ENCODE measurements at places on chromosomes 3 and 15. TPM values are rescaled to one million over a fixed set of nuclear protein-coding genes. Genes with fewer than 3 reads are reported as not detected.

LDHAL6B gene
- total RNA-seq, result not detected

IL20RB gene
- 0.71 TPM for total RNA-seq

KIF15 gene
- 21.7 TPM for total RNA-seq

GHRL gene
- total RNA-seq, result not detected

DNA sequence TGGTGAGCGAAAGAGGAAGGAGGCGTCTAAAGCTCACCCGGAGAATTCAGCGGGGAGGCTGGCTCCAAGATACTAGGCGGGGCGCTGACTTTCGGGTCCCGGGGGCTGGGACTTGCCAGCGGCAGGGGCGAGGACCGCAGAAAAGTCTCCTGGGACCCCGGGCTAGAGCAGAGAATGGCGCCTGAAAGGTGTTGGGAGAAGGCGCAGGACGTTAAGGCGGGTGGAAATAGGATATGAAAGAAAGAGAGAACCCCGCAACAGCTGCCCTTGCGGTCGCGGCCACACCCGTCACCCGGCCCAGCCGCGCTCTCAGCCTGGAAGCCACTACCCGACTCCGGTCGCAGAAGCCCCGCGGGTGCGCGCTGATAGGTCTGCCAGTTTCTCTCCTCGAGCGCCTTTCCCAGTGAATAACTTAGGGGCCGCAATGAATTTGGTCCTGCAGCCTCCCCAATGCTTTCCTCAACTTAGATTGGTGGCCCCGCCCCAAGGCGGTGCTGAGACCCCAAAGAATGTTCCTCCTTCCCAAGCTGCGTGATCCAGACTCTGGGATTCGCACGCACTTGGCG is 604 bp downstream of the LTK start:
- peak overlapping the region; percentile 47 for H3K27ac ChIP-seq
- peaks cover 26% of the 10 kb centered on the region for H3K4me1 ChIP-seq
- H3K4me3 ChIP-seq, result peak overlapping the region; percentile 58
- H3K27me3 ChIP-seq, result peaks cover 17% of the 10 kb centered on the region

GRCh38 chr15:94059013-94059587 is 172.3 kb upstream of the MCTP2 start:
- no peak overlapping the region for H3K4me3 ChIP-seq
- H3K27me3 ChIP-seq, result no peaks in the 10 kb centered on the region
- no peaks in the 10 kb centered on the region for H3K36me3 ChIP-seq

DNA sequence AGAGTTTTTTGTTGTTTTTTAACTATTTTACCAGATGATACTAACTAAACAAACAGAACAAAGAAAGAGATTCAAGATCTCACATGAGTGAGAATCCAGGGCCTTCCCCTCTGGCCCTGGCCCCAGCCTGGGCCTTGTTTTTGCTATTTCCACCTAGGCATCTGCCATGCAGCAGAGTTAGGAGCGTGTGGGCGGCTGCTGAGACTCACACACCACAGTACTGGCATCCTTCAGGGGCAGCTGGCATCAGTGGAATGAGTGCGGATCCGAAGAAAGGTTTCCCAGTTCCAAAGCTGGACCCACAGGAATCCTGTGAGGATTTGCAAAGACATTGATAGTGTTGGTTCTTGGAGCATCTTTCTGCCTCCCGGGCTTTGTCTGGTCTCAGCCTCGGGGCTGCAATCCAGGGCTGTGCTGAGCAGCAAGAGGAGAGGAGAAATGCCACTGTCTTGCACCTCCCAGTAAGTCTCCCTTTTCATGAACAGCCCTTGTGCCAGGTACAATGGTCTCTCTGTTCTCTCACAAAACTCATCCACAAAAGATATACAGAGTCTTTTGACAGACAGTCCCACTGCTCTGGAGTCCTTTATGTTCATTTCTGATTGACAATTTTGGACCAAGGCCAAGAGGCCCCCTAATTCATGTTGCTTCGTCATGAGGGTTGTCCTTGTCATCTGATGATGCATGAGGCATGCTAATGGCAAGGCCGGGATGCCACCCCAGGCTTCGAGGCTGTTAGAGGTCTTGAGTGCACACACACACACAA is 46.6 kb downstream of the APH1B start:
- H3K27ac ChIP-seq, result no peak overlapping the region
- no peaks in the 10 kb centered on the region for H3K36me3 ChIP-seq
- no peaks in the 10 kb centered on the region for H3K4me1 ChIP-seq
- H3K4me3 ChIP-seq, result no peak overlapping the region
- DNase-seq, result no peak
- H3K27me3 ChIP-seq, result no peaks in the 10 kb centered on the region

DNA sequence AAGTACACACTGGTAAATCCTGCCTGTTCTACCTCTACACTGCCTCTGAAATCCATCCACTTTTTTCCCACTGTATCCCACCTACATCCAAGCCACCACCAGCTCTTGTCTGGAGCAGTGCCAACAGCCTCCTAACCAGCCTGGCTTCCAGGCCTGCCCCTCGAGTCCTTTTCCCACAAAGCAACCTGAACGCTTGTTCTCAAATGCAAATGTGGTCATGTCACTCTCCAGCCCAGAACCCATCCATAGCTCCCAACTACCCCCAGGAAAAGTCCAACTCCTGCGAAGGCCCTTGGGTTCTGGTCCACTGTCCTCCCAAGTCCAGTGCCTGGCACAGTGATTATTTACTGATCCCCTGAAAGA is 83.8 kb downstream of the SEMA5B start:
- DNase-seq, result no peak
- H3K27ac ChIP-seq, result no peak overlapping the region
- no peaks in the 10 kb centered on the region for H3K36me3 ChIP-seq
- no peak overlapping the region for H3K4me3 ChIP-seq
- H3K27me3 ChIP-seq, result peaks cover 5% of the 10 kb centered on the region
- peaks cover 11% of the 10 kb centered on the region for H3K4me1 ChIP-seq

- DNase-seq, result no peak
- H3K4me3 ChIP-seq, result no peak overlapping the region
- no peaks in the 10 kb centered on the region for H3K27me3 ChIP-seq
- no peaks in the 10 kb centered on the region for H3K4me1 ChIP-seq
- no peak overlapping the region for H3K27ac ChIP-seq
- no peaks in the 10 kb centered on the region for H3K36me3 ChIP-seq
These were observed 2.8 kb upstream of the RTP2 start for GRCh38 chr3:187705164-187705563.

DNA sequence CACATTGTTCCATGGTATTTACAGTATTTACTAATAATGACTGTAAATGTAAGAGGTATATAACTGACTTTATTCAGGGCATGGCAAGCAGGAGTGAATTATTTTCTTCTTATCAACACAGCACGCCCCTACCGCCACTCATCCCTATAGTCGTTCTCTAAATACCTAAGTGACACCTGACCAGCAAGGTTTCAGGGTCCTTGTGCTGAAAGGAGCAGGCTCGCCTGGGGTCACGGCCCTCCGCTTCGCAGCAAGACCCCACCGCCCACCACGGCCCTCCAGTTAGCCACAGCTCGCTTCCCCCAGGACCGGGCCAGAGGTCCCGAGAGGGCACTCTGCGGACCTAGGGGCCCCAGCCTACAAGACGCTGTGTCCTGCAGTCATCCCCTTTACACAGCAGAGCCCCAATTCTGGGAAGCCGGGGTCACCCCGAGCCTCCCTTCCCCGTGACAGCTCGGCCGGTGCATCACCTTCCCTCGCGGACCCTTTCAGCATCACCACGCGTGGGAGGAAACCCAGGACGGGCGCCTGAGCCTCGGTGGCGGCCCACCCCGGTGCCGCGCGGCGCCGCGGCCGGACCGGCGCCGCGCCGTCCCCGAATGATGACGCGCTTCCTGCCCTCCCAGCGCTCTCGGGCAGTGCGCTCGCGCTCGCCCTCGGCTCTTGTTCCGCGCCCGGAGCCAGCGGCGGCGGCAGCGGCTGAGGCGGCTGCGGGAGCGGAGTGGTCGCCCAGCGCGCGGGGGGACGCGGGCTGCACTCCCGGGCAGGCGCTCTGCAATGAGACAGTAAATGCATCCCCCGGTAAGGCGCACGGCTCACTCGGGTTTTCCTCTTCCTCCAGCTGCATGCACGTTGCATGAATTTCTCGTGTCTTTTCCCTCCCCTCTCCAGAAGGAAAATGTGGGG is 225.1 kb upstream of the C2CD4B start:
- peak; percentile 33 for DNase-seq
- no peaks in the 10 kb centered on the region for H3K36me3 ChIP-seq
- peaks cover 14% of the 10 kb centered on the region for H3K27me3 ChIP-seq
- H3K4me3 ChIP-seq, result peak within 1 kb of the TSS; percentile 84
- H3K27ac ChIP-seq, result peak within 1 kb of the TSS; percentile 70

GRCh38 chr3:26668696-26669095 is 46.1 kb downstream of the LRRC3B start:
- no peaks in the 10 kb centered on the region for H3K4me1 ChIP-seq
- DNase-seq, result no peak
- H3K36me3 ChIP-seq, result no peaks in the 10 kb centered on the region
- H3K27ac ChIP-seq, result no peak overlapping the region

- no peak overlapping the region for H3K4me3 ChIP-seq
- H3K4me1 ChIP-seq, result no peaks in the 10 kb centered on the region
- no peak for DNase-seq
- H3K27ac ChIP-seq, result no peak overlapping the region
These were observed 61.3 kb downstream of the LRRC3B start for GRCh38 chr3:26683902-26684301.

GRCh38 chr3:185212559-185212958 is 41.3 kb downstream of the EHHADH start:
- H3K4me3 ChIP-seq, result no peak overlapping the region
- no peaks in the 10 kb centered on the region for H3K4me1 ChIP-seq
- no peak overlapping the region for H3K27ac ChIP-seq

CPN2 gene
- total RNA-seq, result not detected

IQCF5 gene
- total RNA-seq, result not detected

DNA sequence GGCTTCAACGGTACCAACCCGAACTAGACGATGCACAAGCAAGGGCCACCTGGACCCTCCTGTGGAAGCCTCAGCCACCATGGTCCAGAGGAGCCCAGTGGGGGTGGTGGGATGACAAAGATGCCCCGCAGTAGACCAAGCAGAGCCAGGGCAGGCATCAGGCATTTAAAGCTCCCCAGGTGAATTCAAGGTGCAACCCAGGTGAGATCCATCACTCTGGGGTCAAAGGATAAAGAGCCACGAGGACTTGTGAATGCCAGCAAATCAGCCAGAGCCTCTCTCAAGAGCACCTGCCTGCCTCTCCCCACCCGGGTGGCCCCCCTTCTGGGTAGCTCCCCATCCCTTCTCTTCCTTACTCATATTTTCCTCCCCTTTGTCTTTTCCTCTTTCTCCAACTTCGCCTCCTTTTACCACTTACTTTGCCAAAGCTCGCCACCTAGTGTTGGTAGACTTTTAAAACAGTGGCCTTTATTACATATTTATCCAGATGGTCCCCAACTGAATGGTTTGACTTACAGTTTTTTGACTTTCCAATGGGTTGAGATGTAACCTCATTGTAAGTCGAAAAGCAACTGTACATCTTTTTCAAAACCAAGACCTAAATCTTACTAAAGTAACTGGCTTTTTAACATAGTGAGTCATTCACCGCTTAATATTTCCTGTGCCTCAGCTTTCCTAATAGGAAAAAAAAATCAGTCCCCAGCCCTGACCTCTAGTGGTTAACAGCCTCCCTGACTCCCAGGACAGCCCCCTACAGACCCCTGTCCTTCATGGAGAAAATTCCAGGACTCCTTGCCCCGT is 18.8 kb downstream of the PLA2G4F start:
- H3K27ac ChIP-seq, result no peak overlapping the region
- no peak overlapping the region for H3K4me3 ChIP-seq
- no peak for DNase-seq
- H3K4me1 ChIP-seq, result no peaks in the 10 kb centered on the region

- H3K36me3 ChIP-seq, result no peaks in the 10 kb centered on the region
- no peak for DNase-seq
- H3K4me1 ChIP-seq, result peaks cover 40% of the 10 kb centered on the region
- no peaks in the 10 kb centered on the region for H3K27me3 ChIP-seq
- no peak overlapping the region for H3K27ac ChIP-seq
- H3K4me3 ChIP-seq, result no peak overlapping the region
These were observed 8.3 kb downstream of the ZNF710 start for GRCh38 chr15:90009301-90010022.

C3orf70 gene
- 0.07 TPM for total RNA-seq

DNA sequence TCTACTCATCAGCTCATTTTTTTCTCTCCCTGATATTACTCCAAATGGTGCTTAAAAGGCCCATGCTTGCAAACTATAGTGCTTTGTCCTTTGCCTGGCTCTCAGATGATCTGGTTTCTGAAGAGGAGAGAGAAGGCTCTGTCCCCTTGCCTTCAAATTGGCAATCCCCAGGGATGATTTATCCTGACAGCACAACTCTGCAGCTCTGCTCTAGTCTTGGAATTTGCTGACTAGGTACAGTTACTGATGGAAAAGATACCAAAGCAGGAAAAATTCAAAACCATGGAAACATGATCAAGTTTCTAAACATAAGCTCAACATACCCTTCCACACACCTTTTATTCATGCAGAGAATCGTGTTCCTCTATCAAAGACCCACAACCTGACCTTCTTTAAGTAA is 106.7 kb upstream of the CADPS start:
- no peaks in the 10 kb centered on the region for H3K4me1 ChIP-seq
- no peaks in the 10 kb centered on the region for H3K36me3 ChIP-seq
- no peak overlapping the region for H3K27ac ChIP-seq
- H3K4me3 ChIP-seq, result no peak overlapping the region
- H3K27me3 ChIP-seq, result no peaks in the 10 kb centered on the region

GOLGA6L4 gene
- 1.1 TPM for total RNA-seq

ST8SIA2 gene
- total RNA-seq, result not detected

C2CD4A gene
- total RNA-seq, result 0.13 TPM

DNA sequence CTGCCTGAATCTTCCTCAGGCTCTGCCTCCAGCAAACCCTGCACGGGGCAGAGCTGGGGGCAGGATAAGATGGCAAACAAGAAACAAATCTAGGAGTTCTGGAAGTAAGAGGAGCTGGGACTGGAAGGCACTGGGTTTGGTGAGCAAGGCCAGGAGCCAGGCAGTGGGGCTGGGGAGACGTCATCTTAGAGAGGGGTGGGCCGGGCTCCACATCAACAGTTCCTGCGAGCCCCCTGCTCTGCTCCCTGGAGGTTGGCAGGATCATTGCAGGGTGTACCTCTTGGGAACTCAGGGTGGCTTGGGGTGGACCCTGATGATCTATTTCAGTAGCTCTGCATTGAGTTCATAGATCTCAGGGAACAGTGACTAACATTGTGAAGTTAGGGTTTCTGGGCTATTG is 87.3 kb upstream of the PRR23E start:
- H3K4me3 ChIP-seq, result no peak overlapping the region
- H3K4me1 ChIP-seq, result no peaks in the 10 kb centered on the region
- H3K27ac ChIP-seq, result no peak overlapping the region
- DNase-seq, result no peak

DNA sequence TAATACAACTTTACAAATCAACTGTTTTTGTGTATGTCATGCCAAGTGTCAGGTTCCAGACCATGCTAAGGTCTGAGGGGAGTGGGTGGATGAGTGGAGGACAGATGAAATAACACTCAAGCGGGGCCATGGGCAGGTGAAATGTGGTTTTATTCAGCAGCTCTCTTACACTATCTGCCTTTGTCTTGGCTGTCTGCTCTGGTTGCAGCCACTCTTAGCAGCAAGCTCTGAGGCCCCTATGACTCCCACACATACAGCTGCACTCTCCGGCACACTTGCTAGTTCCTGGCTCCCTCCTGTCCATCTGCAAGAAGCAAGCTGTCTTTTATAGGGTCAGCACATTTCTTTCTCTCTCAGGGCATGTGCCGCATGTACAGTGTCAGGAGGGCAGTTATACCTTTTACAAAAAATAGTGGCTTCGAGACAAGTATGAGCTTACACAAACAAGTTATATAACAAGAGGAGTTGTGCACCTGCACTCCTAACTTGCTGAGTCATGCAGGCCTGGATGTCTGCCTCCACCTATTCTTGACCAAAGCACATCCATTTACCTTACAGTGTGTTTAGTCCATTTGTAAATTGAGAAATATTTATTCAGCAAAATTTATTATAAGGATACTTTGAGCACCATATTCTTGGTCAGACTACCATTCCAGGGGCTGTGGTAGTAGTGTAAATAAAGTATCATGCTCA is 683.7 kb upstream of the CBLB start:
- H3K4me3 ChIP-seq, result no peak overlapping the region
- no peaks in the 10 kb centered on the region for H3K4me1 ChIP-seq
- no peaks in the 10 kb centered on the region for H3K36me3 ChIP-seq
- DNase-seq, result no peak

All from CD8-positive, alpha-beta memory T cell (primary cell).